ENCODE measurements at places on chromosomes 7 and 10.

GRCh38 chr10:5584895-5585516, 60.2 kb downstream of the CALML3 start:
- DNase-seq, result peak; percentile 49

DNA sequence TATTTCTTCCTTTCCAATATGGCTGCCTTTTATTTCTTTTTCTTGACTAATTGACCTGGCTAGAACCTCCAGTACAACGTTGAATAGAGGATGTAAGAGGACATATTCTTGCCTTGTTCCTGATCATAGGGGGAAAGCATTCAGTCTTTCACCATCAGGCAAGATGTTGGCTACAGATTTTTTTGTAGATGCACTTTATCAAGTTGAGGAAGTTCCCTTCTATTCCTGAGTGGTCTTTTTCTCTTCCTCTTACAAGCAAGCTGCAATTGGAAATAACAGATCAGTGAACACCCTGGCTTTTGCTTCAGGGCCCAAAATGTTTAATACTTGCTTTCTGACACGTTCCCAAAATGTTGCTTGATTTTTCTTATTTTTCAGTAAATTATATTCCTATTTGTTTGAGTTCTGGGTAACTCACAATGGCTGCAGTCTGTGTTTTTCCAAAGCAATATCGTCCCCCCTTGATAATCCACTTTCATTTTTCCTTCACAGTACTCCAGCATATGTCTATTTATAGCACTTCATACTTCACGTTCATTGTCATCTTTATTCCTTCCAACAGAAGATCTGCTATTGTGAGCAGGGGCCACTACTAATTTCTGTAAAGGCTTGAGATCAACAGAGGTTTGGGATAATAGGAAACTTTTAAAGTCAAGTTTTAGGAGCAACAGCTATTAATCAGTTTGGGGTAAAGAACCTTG, 11.7 kb downstream of the CPEB3 start:
- no peak for DNase-seq

DNA sequence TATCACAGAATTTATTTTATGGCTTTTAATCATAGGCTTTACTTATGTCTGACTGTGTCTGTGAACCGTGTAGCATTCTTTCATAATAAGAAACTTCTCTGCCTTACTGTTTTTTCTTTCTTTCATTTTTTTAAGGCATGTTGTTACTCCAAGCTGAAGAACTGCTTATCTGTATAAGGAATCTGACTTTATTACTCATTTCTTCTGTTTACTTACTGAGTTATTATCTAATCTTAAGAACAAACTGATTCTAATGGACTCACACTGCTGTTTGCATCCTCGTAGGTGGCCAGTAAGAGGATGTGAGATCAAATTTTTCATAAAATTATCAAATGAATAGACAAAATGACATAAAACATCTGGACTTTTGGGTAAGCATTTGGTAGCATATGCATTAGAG, 54.7 kb upstream of the DNAJC1 start:
- DNase-seq, result no peak

GRCh38 chr7:102152672-102153598, 133.7 kb upstream of the SH2B2 start:
- peak; percentile 91 for DNase-seq

- no peak for DNase-seq
Observed at GRCh38 chr10:119461923-119462322, 80.6 kb downstream of the RGS10 start.

DNA sequence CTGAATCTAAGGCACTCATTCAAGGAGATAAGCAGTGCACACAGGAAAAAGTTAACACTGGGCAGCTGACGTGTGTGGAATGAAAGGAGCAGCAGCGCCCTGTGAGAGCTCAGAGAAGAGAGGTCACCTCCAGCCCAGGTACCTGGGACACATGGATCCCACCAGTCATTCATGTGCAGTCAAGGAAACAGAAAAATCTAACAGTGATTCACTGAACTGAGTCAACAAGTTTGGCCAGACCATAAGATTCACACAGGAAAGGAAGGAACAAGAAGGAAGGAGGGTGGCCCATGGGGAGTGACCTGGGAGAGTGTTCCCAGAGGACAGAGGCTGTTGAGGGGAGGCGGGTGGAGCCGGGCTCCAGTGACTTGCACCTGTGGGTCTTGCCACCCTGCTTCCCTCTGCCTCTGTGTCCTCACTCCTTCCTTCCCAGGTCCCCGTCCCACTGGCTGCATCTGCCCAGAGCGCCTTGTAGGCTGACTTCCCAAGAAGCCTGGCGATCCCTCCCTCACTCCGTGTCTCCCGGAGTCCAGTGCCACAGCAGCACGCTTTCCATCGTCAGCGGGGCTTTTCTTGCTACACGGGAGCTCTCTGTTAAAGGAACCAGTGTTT, 27.7 kb downstream of the RNF32 start:
- no peak for DNase-seq

DNA sequence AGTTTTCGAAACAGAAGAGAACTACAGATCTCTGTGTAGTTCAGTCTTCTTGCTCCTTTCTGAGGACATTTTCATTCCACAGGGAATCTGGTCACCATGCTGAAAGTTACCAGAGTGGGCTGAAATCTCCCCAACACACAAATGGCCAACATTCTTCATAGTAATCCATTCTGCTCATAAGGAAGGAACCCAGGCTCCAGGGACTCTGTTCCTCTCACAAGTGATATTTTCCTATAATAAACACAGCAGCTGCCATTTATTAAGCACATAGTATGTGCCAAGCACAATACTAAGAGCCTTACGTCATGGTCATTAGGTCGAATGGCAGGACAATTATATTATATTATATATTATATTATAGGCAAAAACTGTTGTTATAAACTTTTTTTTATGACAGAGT, 109.8 kb downstream of the RAB11FIP2 start:
- no peak for DNase-seq

DNA sequence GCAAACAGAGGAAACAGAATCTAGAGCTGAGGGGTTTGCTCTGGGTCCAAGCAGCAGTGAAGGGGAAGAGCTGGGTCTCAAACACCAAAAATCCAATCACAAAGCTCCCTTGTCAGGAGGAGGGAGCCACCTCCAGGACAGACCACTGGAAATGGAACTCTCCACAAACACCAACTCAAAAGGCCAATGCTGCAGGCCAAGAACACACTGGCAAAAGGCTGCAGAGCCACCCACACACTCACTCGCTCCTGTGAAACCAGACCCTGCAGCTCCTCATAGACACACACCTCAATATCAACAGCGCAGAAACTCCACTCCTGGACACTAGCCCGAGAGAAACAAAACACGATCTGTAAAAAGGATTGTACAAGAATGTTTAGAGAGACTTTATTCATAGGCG, 213.5 kb downstream of the PTPRN2 start:
- no peak for DNase-seq

DNA sequence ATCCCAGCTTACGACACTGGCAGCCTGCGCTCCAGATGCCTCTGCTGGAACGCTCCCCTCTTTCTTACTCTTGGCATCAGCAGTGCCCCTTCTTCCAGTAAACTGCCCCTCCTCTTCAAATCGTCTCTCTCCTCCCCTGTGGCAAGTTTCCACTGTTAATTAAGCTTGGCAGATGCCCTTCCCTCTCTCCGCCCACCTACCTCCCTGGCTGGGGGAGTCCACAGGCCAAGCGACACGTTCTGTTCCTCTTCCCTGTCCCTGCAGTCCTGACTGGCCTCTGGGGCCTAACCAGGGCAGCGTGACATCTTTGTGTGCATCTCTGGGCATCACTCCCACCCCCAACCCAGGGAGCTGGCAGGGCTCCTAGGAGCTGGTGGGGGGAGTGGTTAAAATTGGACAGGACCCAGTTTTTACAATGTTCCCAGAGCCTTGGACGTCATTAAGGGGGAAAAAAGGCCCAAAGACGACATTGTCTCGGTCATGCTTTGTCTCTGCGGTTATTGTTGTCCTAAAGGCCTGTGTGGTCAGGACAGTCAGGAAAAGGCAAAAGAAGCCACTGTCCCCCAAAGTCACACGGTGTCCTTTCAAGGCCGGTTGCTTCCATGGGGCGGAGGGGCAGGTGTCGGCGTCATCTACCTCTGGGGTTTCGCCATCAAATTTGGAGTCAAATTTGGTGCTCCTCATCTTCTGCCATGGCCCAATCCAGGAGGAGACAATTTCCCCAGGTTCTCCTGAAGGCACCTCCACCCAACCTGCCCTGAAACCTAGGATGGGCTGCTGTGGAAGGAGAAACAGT, 54.2 kb downstream of the DLG5 start:
- no peak for DNase-seq

GRCh38 chr7:77802557-77803405, 4.2 kb downstream of the PHTF2 start:
- no peak for DNase-seq

DNA sequence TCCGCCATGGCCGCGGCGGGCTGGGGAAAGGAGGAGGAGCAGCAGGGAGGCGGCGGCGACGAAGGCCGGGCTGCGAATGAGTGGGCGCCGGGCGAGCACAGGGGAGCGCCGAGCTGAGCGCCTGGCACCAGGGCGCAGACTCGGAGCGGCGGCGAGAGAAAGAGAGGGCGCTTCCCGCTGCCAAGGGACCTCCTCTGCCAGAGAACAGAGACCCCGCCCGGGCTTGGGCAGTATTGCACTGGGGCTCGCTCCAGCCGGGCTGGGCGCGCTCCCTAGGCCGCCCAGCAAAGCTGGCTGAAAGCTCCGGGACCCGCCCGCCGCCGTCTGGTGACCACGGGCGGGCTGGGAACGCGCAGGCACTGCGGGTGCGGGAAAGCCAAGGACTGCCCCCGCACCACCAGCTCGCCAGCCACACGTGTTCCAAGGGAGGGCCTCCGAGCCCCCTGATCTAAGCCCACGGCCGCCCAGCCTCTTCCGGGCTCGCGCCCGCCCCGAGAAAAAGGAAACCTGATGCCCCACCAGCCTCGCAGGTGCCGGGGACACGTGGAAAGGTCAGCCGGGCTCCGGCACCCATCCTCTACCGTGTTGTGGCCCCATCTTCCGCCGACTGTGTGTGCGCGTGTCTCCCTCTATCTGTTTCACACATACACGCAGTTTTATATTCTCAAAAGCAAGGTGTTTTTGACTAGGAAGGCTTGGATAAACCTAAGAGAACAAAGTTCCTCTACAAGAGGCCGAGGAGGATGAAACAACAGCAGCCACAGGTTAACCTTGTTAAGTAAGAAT, at the start of gene CCDC6:
Gene CCDC6 (minus strand): TSS at position 140 of the 786 bp plus-strand sequence. CDS start 132 bp downstream, at position 8.
- DNase-seq, result peak; percentile 89

- DNase-seq, result peak; percentile 50
Observed at GRCh38 chr10:34866848-34867247, 51.8 kb upstream of the PARD3 start.

- no peak for DNase-seq
Observed at GRCh38 chr10:95314192-95314918, 23.6 kb upstream of the PDLIM1 start.

- DNase-seq, result no peak
Observed at GRCh38 chr7:129793506-129794310, 159.1 kb downstream of the UBE2H start.
